ENCODE measurements at places on chromosomes 5 and 9.

- no peak for DNase-seq
Observed at GRCh38 chr5:98308960-98309359, 464.5 kb upstream of the RGMB start.

- DNase-seq, result no peak
Observed at GRCh38 chr5:158886086-158886485, 213.6 kb downstream of the EBF1 start.

GRCh38 chr5:177588413-177588909, 3.5 kb upstream of the TMED9 start:
- DNase-seq, result no peak

DNA sequence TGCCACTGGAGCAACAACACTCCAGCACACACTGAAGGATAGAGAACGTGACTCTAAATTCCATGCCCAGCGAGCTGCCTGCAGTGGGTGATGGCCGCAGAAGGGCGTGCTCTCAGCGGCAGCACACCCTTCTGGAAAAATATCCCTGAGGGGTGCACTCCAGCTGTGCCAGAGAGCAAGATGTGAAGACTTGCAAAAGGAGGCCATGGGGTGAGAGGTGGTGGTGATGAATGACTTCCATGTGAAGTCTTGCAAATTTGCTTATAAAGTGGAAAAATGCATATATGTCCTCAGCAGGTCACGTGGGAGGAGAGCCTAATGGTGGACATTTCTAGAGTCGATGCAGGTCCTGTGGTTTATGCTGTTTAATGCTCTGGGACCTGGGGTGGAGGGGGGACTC, 39.8 kb upstream of the COL5A1 start:
- no peak for DNase-seq

- DNase-seq, result no peak
Observed at GRCh38 chr9:859251-859650, 17.8 kb downstream of the DMRT1 start.

- no peak for DNase-seq
Observed at GRCh38 chr5:44869928-44870327, 61.2 kb downstream of the MRPS30 start.

GRCh38 chr9:95570150-95570549, 53.4 kb upstream of the PTCH1 start:
- no peak for DNase-seq

GRCh38 chr9:92794426-92794825, 29.8 kb upstream of the BICD2 start:
- no peak for DNase-seq

DNA sequence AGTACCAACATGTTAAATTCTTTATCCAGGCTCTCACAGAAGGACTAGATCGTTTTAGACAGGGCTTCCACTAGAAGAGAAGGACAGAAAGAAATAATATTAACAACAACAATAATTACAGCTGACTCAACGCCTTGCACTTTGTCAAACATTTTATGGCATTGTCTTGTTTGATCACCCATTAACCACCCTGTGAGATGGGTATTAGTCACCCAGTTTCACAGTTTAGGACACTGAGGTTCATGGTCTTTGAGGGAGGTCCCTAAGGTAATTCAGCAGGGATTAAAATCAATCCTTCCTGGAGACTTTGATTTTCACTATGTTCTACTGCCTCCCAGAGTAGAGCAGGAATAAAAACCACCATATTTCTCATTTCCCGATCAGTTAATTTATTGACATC, 51.4 kb upstream of the BNC2 start:
- DNase-seq, result no peak

DNA sequence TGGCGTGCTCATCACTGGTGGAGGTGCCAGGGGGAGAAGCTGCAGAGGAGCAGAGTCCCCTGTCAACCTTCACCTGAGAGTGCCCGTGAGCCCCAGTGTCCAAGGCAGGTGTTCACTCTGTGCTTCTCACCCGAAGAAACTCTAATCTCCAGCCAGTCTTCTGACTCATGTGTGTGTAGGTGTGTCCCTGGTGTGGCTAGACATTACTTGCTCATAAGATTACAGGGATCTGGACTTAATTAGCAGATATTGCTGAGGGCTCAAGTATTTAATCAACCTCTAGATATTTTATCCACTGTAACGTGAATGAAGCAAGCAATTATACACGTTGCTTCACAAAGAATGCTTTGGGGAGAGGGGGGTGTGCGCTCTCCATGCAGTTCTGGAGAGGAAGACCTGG, 72.5 kb downstream of the MED10 start:
- no peak for DNase-seq

- DNase-seq, result peak; percentile 23
Observed at GRCh38 chr5:96483878-96484277, 50.8 kb upstream of the PCSK1 start.

- DNase-seq, result no peak
Observed at GRCh38 chr9:95084254-95084934, 233.1 kb downstream of the FANCC start.

DNA sequence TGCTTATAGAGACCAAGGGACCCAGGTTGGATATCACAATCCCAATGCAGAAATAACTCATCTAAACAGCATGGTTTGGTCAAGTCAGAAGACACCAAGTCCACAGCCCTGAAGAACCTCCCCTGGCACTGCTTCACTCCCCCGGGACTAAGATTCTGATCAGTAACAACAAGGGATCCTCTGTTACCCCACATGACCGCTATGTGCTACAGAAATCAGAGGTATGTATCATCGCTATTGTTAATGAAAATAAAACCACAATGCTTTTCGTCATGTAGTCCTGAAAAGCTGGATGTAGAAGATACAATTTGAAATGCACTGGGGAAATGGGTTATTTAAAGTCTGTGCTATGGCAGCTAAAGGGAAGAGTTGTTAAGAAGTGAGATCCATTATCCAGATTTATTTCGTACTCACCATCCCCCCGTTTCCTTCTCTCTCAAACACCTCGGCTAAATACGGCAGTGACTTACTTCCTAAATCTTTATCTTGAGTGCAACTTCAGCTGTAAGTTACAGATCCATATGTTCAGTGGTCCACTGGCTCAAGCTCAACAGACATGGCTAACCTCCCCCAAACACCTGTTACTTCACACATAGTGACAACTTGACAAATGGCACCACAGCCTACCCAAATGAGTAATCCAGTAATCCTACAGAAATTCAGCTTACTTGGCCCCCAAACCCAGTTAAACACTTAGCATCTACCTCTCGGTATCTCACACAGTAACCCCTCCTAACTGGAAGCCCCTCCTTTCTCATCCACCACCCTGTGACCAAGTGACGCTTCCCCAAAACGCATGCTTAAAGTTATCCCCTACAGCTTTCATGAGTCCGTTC, 129.2 kb downstream of the MYO10 start:
- DNase-seq, result no peak

DNA sequence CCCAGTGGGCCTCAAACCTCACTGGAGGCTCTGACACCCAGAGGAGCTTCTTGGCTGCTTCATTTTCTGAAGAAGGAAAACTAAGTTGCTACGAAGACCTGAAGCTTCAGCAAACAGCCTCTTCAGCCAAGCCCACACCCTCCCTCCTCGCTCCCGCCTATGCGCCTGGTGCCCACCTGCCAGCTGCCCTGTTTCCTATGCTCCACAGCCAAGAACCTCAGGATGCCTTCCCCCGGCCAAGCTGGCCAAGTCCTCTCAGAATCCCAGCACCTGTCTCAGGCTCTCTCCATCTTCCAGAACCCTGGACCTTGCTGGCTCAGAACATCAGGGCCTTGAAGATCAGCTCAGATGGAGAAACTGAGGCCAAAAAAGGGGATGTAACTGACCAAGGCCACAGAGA, 60.4 kb downstream of the STK10 start:
- no peak for DNase-seq

GRCh38 chr9:135914921-135915320, 7.6 kb upstream of the CAMSAP1 start:
- no peak for DNase-seq

DNA sequence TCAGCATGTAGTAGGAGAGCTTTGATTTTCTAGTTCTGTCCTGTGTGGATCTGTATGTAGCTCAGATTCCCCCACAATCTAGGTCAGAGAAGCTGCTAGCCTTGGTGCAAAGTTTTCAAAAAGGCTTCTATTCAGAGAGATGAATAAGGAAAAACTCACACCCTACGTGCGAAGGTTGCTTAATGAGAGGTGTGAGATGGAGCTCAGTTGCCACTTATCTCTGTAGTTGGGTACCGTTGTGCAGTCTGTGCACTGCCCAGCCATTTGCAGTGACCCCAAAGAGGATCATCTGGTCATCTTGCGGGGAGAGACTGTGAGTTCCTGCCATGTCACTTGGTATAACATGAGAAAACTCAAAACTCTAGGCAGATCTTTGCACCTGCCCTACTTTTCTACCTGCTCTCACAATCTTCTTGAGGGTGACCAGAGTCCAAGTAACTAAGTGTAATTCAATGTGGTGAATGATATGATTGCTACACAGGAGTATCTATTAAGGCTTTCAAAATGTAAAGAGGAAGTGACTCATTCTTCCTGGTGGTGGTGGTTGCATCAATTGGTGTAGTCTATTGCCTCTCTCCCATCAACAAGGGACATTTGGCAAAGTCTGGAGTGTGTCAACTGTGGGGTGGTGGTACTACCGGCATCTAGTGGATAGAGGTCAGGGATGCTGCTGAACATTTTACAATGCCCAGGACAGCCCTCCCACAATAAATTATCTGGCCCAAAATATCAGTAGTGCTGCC, 65.2 kb downstream of the TMC1 start:
- DNase-seq, result peak; percentile 96

GRCh38 chr5:112006721-112007120, 249.7 kb upstream of the NREP start:
- DNase-seq, result no peak

DNA sequence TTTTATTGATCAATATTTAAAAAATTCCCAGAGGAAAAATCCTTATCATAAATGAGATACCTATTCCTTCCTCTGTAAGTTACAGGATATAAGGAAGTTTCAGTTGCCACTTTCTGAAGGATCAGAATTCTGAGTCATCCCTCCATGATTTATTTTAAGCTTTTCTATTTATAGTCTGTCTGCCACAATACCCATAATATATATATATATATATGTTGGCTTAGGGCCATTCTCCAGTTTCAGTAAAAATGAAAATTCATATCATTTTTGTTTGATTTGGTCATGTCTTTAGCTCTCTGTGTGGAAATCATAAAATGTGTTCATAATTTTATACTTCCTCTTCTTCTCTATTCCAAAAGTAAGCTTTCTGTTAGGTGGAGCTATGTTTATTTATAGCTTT, 215.8 kb upstream of the CYLC2 start:
- no peak for DNase-seq

- DNase-seq, result no peak
Observed at GRCh38 chr5:54518818-54519508, 1.4 kb downstream of the SNX18 start.

DNA sequence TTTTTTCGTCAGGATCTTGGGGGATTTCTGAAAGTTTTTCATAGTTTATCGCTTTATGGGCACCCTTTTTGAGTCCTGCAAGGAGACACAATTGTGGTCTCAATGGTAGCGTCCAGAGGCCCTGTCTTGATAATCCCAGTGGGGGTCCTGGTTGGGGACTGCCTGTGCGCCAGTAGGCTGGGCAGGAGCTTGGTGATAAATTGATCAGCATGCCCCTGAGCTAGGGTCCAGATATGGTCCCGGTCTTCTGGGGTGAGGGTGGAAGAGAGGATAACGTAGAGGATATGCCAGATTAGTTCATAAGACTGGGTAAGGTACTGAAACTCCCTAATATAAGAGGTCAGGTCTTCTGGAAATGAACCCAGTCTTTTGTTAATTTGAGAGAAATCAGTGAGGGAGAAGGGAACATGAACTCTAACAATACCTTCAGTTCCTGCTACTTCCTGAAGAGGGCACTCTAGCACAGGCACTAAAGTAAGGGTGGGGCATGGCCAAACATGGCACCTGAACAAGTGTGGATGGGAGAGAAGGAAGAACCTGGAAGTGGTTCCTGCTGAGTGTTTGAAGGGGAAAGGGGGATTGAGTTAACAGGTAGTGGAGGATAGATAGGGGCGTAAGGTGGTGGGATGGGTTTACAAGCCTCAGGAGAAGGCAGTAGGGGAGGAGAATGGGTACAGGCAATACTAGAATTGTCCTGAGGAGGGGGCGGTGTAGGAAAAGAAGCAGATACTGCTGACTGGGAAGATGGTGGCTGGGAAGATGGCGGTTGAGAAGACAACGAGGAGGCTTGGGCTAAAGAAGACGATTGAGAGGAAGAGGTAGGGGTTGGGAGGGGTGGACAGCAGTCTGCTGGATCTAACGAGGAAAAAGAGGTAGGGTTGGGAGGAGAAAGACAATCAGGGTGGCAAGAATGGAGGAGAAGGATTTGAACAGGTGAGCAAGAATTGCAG, 33.8 kb upstream of the ANXA2R start:
- DNase-seq, result peak; percentile 43

- peak; percentile 7 for DNase-seq
Observed at GRCh38 chr9:91954841-91955471, 4.9 kb upstream of the ROR2 start.
